Right kidney (tissue), 9 donors: ENCODE measurements at places on chromosomes 7 and 10.

DNA sequence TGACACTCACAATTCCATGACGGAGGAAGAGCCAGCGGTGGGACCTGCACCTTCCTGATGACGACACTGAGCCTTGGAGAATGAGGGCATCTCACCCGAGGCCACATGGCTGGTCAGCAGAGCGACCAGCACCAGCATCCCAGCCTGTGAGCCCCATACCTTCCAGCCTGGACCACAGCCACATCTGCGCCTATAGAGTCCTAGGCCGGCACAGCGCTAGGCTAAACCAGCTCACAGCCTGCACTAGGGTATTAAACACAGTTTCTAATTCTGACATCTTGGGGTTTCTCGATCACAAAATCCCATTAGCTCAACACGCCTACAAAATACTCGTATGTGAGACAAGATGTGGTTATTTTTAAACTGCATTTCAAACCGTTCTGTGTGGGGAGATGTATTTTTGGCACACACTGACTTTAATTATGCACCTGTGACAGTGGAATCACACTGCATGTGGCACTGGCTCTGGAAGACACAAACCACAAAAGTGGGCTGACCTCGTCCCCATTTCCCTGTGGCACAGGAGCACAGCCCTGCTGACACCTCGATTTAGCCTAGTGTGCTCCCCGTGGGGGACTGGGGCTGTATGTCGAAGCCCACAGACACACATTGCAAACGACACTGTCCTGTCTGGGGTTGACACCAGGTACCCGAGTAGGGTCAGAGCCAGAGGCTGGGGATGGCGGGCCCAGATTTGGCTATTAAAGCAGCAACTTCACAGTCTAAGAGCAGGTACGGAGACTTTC lies 32.5 kb downstream of the CPXM2 start:
- DNase-seq, result no peak

DNA sequence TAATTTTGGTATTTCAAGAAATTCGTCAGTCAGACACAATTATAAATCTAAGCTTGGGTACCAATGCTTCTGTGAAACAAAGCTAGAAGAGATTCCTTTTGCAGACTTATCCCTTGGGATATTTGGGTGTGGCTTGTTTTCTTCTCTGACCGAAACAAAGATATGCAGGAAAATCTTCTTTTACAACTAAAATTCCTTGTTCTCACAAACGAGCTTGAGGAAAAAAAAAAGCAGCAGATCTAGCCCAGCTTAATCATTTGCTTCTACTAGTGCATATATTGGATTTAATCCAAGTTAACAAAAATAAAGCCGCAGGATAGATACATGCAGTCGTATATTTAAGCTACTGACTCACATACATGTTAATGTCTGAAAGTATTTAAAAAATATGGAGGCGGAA lies 104.2 kb downstream of the PRTFDC1 start:
- DNase-seq, result no peak

DNA sequence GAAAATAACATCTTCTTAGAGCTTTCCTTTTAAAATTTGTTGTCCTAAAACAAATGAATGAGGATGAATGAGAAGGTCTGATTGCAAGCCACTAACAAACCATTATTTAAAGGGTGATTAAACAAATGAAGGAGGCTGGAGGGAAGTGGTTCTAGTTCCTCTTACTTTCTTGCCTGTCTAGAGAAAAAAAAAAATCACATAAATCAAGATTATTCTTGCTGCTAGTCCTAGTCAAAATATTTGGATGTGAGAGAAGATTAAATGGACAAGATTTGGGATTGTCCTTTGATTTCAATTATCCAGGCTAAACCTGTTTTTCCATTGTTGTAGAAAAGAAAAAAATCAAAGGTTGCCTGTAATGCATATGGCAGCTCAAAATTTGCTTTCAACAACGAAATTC lies 3.3 kb downstream of the SKAP2 start:
- DNase-seq, result no peak

DNA sequence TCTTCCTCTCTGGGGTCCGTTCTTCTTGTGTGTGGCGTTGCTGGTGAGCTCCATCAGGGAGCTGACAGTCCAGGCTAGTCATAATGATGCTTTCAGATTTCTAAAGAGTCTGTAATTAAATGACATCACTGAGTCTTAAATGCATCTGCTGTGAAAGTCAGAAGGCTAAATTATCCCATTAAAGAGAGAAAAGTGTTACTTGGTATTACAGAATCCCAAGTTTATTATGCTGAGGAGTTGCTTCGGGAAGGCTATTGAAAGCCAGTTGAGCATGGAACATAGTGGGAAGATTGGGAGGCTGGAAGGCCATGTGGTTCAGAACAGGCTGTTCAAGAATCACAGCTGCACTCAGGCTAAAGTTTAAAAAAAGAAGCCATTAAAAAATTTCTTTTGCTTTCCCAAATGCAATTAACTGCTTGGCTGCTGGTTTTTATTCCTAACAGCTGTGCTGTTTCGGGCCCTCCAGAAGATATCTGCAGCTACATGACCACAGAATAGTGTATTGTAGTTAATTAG lies 342.6 kb upstream of the LRGUK start:
- no peak for DNase-seq

GRCh38 chr7:142606081-142606480 lies 143.2 kb upstream of the PRSS1 start:
- no peak for DNase-seq

DNA sequence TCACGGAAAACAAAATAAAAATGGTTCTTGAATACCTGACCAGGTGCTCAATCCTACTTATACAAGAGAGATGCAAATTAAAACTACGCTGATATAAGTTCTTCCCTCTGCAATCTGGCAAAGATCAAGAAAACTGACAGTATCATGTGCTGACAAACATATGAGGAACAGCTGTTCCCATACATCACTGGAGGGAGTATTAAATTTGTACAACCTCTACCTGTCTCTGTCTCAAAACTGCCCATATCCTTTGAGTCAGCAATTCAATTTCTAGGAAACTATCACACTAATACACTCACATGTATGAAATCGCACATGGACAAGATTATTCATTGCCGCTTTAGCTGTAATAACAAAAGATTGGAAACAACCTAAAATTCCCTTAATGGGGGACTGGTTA lies 11.0 kb upstream of the IL6 start:
- DNase-seq, result no peak

DNA sequence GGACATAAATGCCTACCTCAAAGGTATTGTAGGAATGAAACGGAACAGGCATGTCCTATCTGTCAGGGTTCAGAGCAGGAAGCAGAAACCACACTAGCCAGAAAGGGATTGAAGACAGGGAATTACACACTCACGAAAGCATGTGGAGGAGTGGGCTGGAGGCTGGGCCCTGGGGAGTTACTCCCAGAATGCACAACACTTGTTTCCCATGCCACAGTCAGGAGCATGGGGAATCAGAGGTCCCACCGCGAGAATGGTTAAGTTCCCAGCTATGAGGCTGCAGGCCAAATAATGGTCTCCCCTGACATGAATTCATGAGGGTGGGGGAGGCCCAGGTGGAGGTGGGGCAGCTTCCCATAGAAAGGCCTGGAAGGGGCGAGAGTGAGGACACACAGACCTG lies 212.7 kb downstream of the HERPUD2 start:
- no peak for DNase-seq

- DNase-seq, result no peak
These were observed 30.4 kb downstream of the SIRT1 start for GRCh38 chr10:67914777-67915340.

- DNase-seq, result no peak
These were observed 2.4 kb upstream of the SERPINE1 start for GRCh38 chr7:101124376-101125056.

DNA sequence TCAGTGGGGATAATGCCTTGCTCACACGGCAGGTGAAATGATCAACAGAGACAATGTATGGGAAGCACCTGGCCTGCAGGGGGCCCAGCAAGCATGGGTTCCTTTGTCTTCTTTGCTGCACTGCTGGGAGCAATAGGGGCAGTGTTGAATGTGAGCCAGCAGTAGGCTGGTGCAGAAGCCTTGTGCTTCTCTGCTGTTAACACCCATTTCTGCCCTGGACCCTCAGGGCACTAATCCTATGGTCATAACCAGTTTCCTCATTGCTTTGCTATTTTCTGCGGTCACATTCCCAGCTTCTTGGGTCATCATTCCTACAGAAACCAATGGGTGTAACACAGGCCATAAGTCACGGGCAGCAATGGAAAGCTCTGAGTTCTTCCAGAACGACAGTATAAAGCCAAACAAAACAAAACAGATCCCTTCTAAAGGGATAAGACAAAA lies 10.9 kb upstream of the LGI1 start:
- DNase-seq, result no peak

- DNase-seq, result no peak
These were observed 27.3 kb upstream of the SKAP2 start for GRCh38 chr7:26891400-26892350.

DNA sequence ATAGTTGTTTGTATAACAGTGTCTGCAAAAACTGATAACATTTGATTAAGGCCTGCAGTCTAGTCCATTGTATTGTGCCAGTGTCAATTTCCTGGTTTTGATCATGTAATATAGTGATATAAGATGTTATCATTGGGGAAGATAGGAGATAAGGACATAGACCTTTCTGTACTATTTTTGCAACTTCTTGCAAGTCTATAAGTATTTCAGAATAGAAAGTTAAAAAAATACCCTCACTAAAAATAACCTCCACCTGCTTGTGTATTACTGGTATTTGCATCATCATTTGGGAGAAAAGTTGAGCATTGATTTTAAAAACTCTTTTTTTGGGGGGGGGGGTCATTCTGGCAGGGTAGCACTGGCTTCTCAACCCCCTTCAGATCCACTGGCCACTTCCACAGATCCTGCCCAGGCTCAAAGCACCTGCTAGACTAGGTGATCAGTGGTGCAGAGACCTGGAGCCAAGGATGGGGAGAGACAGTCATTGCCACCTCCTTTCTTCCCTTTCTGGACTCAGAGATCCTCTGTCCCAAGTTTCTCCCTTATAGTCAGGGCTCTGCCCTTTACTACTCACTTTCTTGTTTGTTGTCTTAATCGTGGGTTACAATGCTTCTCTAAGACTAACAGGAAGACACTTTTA lies 103.0 kb downstream of the RBM20 start:
- no peak for DNase-seq

DNA sequence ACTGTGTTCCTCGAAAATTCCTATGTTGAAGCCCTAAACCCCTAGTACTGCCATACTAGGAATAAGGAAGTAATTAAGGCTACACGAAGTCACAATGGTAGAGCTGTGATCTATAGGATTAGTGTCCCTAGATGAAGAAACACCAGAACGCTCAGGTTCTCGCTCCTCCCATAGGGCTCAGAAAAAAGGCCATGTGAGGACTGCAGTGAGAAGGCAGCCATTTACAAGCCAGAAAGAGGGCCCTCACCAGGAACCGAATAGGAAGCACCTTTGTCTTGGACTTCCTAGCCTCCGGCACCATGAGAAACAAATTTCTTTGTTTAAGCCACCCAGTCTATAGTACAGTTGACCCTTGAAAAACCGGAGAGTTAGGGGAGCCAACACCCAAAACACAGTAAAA lies 46.2 kb downstream of the CACUL1 start:
- no peak for DNase-seq

GRCh38 chr7:13041368-13041988 lies 354.0 kb downstream of the ARL4A start:
- no peak for DNase-seq

DNA sequence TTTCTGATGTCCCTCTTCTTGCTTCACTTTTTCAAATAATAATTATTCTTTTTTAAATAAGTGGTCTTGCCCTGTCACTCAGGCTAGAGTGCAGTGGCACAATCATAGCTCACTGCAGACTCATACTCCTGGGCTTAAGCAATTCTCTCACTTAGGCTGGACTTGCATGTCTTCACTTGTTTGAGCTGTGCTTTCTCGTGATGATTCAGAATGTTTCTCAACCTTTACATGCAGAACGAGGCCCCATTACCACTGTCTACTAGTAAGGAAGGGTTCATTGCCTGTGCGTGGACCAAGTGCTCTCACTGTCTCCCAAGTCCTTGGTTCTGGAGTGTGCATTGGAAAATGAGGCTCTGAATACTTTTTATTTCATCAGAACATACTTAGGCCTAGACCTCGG lies 468.6 kb upstream of the COBL start:
- no peak for DNase-seq

- peak; percentile 36 for DNase-seq
These were observed 23.6 kb upstream of the VPS41 start for GRCh38 chr7:38932509-38933168.

- no peak for DNase-seq
These were observed 36.6 kb downstream of the PALD1 start for GRCh38 chr10:70515035-70515667.

- no peak for DNase-seq
These were observed 168.2 kb downstream of the SND1 start for GRCh38 chr7:127819975-127820731.

DNA sequence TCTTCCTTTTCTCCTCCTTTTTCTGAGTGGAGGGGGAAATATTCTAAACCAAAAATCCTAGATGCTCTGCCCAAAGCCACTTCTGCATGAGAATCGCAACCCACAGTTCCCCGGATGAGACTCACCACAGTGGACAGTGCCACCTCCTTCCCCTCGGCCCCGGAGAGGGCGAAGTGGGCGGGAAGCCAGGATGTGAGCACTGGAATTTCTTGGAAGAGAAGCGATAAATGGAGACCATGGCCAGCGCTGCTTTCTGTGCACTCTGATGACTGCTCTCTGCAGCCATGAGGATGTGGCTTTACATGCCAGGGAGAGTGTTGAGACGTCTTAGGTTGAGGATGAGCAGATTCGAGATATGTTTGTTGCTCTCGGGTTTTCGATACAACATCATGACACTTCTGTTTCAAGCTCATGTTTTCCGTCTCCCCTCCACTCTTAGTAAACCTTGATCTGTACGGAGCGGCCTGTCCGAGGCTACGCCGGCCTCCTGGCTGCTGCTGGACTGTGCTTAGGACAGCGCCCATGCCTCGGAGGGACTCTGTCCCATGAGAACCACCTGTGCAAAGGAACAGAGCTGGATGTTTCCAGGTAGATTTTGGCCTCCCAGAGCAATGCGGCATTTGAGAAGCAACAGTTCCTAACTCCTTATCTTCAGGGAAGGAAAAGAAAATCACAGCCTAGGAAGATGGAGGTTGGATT lies 414.6 kb upstream of the FOXK1 start:
- no peak for DNase-seq

DNA sequence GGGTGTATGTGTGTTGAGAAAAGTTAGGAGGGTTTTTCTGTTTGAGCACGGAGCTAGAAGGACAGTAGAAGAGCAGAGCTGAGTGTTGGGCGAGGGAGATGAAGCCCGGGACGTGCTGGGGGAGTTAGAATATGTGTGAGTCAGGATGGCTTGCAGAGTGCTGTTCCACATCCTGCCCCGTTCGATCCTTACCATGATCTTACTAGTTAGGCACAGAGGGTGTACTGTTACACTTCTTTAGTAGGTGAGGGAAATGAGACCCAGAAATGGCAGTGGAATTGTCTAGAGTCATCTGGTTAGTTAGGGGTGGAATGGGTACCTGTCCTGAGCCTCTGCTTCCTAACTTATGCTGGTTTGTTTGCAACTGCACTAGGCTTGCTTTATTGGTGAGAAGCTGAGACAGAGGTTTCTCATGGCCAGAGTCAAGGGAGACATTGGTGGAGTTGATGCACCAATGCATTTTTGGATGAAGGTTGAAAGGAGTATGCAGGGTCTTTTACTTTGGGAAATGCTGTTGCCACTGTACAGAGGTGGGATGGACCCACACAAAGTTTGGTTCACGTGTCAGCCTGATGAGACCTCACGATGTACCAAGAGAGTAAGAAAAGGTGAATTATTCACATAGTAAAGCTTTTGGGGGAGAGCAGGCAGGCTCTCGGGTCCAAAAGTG lies 42.4 kb downstream of the CCNY start:
- DNase-seq, result no peak

- DNase-seq, result no peak
These were observed 23.4 kb downstream of the MGAM2 start for GRCh38 chr7:142134909-142135308.

GRCh38 chr7:128200376-128200775 lies 40.7 kb upstream of the LEP start:
- no peak for DNase-seq

- peak; percentile 30 for DNase-seq
These were observed 11.6 kb upstream of the CAMK1D start for GRCh38 chr10:12337453-12338372.
